ENCODE measurements at places on chromosomes 5 and 9.

GRCh38 chr9:136605988-136606660, 56.6 kb upstream of the EGFL7 start:
- DNase-seq, result no peak

DNA sequence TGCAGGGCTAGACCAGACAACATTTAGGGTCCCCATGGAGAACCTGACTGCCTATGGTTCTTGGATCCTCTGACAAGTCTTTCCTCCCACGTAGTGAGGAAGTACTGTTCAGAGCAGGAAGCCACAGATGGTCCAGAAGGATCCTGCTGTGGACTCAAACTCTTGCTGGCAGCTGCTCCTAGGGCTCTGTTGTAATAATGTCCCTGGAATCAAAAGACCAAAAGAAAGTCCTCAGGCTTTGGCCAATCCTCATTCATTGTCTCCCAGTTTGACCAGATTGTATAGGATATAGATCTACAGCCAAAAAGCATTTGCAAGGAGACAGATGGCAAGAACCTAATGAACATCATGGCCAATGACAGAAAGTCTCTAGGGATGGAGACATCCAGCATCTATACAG, 53.9 kb downstream of the SEMA6A start:
- DNase-seq, result no peak

GRCh38 chr9:107481035-107481434, 8.5 kb downstream of the KLF4 start:
- no peak for DNase-seq

- no peak for DNase-seq
Observed at GRCh38 chr9:87891754-87892153, 9.1 kb downstream of the SPATA31E1 start.

DNA sequence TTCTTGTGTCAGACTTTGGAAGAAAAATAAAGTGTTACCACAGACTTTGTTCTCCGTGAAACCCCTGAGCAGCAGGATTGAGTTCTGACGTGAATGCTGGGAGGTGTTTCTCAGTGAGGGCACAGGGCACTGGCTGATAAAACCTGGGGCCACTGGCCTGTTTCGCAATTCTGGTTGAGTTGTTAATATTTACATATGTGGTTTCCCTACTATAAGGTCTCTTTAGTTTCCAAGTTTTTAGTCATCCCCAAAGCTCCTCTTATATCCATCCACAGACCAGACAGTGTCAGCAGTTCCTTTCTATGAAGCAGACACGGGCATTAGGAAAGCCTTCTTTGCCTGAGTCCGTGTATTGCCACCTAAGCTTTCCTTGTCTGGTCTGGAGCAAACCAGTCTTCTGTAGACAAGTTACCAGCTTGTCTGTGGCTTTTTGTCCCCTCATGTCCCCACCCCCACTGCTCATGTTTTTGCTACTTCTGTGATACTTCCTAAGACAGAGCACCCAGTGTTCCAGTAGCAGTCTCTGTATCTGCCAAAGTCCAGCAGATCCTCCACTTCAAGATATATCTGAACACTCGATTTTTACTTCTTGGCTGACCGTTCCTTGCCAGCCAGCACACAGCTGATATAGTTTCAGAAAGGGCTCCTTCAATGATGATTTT, 42.0 kb downstream of the ACO1 start:
- DNase-seq, result no peak

Data from AG20443 (cell line).